ENCODE measurements at places on chromosomes 16 and 17. TPM values are rescaled to one million over a fixed set of nuclear protein-coding genes. Genes with fewer than 3 reads are reported as not detected.
A peak's percentile ranks its signal among the peaks of the same experiment; 100 is the strongest.

- DNase-seq: no peak
These were observed 2.1 kb downstream of the HERPUD1 start for GRCh38 chr16:56933828-56934598.

- no peak for DNase-seq
These were observed 47.9 kb downstream of the RAB11FIP3 start for GRCh38 chr16:473046-474043.

- no peak for DNase-seq
These were observed 71.6 kb downstream of the MAP2K6 start for GRCh38 chr17:69485901-69486643.

GRCh38 chr17:27762527-27763305, 37.6 kb downstream of the NOS2 start:
- no peak for DNase-seq

DNA sequence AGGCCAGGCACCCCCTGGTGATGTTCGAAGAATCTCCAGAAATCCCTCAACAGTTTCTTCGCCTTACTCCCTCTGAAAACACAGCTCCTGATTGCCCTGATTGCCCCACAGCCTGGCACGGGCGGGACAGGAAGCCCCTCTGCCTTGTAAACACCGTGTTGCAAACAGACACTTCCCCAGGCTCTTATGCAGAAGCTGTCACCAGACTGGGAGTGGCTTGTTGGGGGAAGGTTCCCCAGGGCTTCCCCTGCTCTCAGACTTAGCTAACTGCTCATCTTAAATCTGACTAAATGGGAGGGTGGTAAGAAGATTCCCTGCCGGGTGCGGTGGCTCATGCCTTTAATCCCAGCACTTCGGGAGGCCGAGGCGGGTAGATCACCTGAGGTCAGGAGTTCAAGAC, 11.2 kb downstream of the PIK3R5 start:
- DNase-seq: peak; percentile 16

DNA sequence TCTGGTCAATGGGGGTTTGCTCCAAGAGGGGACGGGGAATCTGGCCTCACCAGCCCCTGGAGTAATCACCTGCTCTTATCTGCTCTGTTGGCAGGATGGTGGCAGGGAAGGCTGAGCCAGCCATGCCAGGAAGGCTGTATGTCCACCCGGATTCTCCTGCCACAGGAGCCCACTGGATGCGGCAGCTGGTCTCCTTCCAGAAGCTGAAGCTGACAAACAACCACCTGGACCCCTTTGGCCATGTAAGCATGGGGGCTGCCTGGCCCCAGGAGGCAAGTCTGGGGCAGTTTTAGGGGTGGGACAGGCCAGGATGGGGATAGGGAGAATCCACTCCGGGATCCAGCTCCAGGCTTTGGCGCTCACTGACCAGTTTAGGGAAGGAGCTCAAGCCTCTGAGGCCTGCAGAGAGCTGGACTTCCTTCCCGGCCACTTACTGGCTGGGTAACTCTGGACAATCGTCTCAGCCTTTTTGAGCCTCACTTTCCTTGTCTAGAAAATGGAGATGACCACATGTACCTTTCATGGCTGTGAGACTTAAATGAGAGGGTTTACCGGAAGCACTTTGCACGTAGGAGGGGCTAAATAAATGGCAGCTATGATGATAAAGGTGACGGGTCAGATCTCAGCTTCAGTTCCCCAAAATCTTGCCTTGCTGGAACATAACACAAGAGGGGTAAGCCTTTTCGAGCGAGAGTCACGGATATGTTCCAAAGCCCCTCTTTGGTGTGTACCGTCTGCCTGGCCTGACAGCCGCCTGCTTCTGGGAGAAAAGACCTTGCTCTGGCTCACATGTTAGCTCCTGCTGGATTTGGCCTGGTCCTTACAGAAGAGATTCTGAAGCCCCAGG, 15.4 kb downstream of the TBX4 start:
- DNase-seq: no peak

- DNase-seq: no peak
These were observed 47.8 kb upstream of the SCNN1B start for GRCh38 chr16:23254338-23254737.

DNA sequence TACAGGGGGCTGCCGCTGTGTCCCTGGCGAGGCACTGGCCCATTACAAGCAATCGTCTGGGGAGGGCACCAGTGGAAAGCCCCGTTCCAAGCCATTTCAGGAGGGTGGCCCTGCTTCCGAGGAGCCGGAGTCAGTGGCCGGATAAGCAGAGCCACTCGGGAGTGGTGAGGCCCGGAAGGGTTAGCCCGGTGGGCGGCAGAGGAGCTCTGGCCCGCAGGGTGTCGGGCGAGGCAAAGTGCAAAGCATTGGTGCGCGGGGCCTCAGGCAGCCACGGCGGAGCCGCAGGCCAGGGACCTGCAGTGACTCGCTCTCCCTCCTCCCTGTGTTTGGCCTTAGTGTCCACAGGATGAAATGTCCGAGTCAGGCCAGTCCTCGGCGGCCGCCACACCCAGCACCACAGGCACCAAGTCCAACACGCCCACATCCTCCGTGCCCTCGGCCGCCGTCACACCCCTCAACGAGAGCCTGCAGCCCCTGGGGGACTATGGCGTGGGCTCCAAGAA, 24.6 kb downstream of the NME3 start:
- no peak for DNase-seq

DNA sequence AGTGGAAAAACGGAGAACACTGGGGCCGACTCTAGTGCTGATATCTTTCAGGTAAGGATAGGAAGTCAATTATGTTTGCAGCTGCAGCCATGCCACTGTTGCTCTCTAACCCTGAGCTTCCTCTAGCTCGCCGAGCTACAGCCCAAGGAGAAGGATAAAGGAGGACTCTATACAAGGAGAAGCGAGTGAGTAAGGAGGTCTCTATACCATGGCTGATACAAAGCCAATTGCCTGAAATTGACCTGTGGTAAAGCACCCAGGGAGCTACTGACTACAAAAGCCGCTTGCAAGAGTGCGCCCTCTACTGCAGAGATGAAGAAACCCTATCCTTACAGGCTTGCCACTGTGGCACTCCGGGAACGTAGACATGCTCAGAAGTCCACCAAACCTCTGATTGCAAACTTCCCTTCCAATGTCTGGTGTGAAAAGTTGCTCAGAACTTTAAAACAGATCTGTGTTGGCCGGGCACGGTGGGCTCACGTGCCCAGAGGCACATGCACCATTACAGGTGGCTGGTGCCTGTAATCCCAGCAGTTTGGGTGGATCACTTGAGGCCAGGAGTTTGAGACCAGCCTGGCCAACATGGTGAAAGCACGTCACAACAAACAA, 10.8 kb upstream of the SLC46A1 start:
- DNase-seq: no peak

- DNase-seq: no peak
These were observed 690.5 kb upstream of the SOX9 start for GRCh38 chr17:71430281-71430680.

- DNase-seq: no peak
These were observed 44.4 kb downstream of the MGAT5B start for GRCh38 chr17:76912421-76913164.

GRCh38 chr17:40949418-40949817, 12.0 kb upstream of the KRT23 start:
- no peak for DNase-seq

- DNase-seq: no peak
These were observed 92.5 kb downstream of the SSH2 start for GRCh38 chr17:29837531-29837930.

- DNase-seq: no peak
These were observed 116.6 kb downstream of the ZNF18 start for GRCh38 chr17:11880714-11881113.

DNA sequence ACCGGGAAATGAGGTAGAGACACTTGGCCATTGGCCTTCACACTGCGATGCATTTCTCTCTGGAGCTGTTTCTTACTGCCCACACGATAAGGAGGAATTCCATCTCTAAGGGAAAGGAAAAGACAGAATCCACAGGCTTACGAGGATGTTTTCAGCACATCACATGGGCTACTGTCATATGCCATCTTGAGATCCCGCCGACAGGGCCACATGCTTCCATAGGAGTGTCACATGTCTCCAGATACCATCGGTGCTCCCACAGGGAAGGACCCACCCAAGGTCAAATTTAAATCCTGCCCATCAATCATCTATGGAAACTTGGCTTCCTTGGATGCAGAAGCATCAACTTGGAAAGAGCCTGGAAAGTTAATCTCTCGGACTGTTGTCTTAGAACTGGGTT, 20.0 kb downstream of the AXIN2 start:
- no peak for DNase-seq

DNA sequence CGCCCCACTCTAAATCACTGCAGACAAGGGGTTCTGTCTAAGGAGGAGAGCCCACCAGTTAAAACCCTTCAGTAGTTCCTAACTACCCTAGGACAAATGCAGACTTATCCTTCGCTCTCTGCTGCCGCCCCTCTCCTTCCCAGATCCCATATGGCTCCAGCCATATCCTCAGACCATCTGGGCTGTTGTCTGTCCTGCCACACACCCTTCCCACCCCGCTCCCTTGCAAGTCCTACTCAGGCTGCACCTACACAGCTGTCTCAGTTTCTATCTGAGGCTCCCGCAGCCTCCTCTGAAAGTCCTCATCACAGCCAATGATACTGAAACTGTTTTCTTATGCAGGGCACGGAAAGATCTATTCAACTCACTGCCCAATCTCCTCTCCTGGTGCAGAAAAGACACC, 720 bp upstream of the BCKDK start:
- no peak for DNase-seq

DNA sequence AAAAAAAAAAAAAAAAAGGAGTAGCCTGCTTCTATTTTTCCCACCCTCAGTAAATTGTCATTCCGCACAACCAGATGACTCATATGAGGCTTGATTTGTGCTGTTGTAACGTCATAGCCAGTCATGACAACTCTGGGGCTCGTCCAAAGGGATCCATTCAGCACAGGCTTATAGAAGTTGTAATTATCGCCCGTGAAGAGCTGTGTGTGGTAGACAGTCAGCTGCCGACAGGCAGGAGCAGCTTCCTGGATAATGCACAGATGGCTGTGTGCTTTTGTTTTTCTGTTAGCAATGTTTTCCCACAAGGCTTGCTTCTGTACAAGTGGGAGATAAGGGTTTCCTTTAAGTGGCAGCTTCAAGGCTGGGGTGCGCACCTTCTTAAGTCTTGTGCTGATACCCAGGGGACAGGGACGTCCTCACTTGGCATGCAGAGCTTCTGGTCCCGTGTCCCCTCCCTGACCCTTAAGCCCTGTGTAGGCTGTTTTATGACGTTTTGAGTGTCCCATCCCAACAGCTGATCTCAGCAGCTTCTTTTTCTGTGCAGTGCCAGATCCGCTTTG, 26.0 kb downstream of the SNX29 start:
- no peak for DNase-seq

GRCh38 chr16:50292566-50292948, 26.2 kb downstream of the ADCY7 start:
- no peak for DNase-seq

- DNase-seq: no peak
These were observed 71.5 kb downstream of the CYTH1 start for GRCh38 chr17:78710607-78711006.

- DNase-seq: peak; percentile 69
These were observed at the start of gene SETD1A for GRCh38 chr16:30957456-30958174. TSS of gene SETD1A (plus strand) at chr16:30957754. CDS start at chr16:30958732, 978 bp downstream.

DNA sequence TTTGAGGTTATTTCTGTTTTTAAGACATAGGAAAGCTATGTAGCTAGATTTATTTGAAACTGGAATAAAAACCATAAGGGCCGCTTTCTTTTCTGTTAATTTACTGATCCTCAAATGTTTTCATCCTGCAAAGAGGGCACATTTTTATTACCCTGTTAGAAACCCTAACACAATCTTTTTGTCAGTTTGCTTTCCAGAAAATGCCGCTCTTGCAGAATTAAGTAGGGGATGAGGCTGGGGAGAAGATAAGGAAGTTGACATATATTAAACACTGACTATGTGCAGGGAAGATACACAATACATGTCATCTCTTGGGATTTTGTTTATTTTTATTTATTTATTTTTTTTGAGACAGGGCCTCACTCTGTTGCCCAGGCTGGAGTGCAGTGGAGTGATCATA, 15.7 kb downstream of the USP43 start:
- DNase-seq: no peak

GRCh38 chr16:81933361-81933760, 77.9 kb downstream of the SDR42E1 start:
- no peak for DNase-seq

DNA sequence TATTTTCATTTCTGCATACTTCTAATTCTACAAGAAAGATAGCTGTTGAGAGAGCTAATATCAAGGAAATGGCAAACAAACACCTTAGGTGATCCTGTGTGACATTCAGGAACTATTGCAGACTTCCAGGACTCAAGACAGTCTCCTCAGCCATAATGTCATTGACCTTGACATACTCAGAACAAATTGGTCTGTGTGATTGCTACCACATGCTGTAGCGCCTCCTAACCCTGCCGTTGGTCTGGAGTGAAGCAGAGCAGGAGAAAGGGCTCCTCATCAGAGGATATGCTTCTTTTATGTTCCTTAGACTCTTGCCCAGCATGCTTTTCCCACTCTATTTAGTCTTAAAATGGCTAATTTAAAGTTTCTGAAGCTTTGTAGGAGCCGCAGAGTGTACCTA, 194.2 kb upstream of the TBX2 start:
- no peak for DNase-seq

DNA sequence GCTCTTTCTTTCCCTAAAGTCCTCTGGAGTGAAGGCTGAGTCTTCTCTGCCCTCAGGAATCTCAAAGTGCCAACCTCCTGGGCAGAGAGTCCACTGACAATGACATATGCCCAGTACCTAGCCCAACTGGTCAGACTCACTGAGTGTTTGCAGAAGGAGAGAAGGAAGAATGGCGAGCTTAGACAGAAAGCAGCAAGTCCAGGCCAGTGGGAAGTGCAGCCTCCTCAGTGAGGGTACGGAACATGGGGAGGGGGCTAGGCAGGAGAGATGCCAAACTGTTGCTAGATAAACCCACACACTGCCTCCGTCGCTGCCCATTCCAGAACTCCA, 678 bp downstream of the EXOC7 start:
- no peak for DNase-seq

The ZBTB4 gene
- 25.1 TPM for polyA plus RNA-seq

The SCARF1 gene
- 7.1 TPM for polyA plus RNA-seq

The TBC1D3H gene
- polyA plus RNA-seq: not detected

The KRT33A gene
- not detected for polyA plus RNA-seq

The NPIPA2 gene
- polyA plus RNA-seq: 1.7 TPM

The RPUSD1 gene
- 10.3 TPM for polyA plus RNA-seq

The TBX2 gene
- 10.9 TPM for polyA plus RNA-seq

The SMIM36 gene
- 0.15 TPM for polyA plus RNA-seq

The CLEC3A gene
- not detected for polyA plus RNA-seq

The TMUB2 gene
- polyA plus RNA-seq: 53.3 TPM

Data from forelimb muscle (tissue), 1 donor.